ENCODE measurements at places on chromosomes 2 and 18.

DNA sequence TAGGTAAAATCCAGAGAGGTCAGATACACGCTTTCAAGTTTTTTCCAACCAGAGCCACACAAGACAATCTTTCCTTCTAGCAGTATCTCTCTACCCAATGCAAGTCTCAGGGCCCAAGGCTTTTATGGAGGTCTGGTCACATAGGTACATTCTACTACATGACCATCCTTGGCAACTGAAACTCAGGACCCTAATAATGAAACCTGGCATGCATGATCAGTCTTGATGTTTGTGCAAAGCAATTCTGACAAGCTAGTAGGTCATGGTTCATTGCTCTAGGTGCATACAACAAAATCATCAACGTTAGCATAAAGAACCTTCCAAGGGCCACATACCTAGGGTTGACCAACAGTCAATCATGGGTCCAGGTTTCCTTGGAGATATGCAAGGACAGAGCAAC, 33.2 kb upstream of the CCDC88A start:
- no peak for DNase-seq

GRCh38 chr2:146415291-146415690, 1429.5 kb upstream of the ACVR2A start:
- no peak for DNase-seq

DNA sequence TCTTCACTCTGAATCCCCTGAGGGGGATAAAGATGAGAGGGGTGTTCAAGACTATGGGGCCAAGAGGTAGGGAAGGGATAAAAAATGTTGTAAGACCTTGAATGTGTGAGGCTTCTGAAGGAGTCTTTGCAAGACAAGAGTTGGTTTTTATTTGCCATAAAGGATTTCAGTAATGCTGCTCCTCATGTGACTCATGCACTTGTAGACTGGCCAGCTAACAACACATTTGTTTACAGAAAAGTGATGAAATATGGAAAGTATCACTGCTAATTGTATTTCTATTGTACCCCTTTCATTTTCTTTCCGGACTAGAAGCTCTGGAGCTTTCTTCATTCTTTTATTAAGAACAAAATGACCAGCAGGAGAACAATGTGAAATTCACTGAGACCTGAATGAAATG, 782.1 kb downstream of the EPHA4 start:
- no peak for DNase-seq

DNA sequence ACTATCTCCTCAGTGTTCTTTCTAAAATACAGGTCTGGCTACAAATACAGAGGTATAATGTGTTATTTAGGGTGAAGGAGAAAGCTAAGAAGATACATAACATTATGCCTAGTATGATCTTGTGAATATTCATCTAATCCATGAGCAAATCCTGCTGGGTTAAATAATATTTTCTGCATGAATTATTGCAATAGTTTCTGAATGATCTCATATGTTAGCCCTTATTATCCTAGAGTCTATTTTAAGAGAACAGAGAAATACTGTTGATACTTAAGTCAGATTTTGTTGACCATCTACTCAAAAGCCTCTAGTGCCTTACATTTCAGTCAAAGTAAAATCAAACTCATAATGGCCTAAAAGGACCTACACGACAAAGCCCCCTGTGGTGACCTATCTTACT, 382.3 kb downstream of the FIGN start:
- no peak for DNase-seq
